ENCODE measurements at places on chromosomes 1 and 21. TPM values are rescaled to one million over a fixed set of nuclear protein-coding genes. Genes with fewer than 3 reads are reported as not detected.

- ATAC-seq, result no peak
Observed at GRCh38 chr1:152697701-152698600, at the start of gene LCE2A. Gene LCE2A, plus strand, starts transcription at chr1:152698345. Its CDS starts 557 bp downstream, at chr1:152698902.

- ATAC-seq, result no peak
Observed at GRCh38 chr1:22536506-22536905, 26.8 kb upstream of the EPHA8 start.

GRCh38 chr1:239891621-239892358, 199.9 kb upstream of the FMN2 start:
- ATAC-seq, result no peak

DNA sequence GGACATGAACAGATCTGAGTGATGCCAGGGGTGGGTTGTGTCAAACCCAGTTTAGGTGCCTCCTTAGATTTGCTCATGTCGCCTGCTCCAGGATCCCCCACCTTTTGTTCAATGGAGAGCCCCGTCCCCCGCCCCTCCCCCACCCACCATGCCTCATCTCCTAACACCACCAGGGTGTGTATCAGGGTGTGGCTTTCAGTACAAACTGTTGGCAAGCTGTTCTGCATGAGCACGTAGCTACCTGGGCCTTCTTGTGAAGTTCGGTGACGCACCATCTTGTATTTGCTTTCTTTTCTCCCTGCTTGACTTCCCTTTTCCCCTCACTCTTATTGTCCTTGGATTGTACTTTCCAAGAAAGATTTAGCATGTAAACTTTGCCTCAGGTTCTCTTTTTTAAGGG, 94.8 kb downstream of the EBNA1BP2 start:
- no peak for ATAC-seq

Gene CNN3
- total RNA-seq, result 150 TPM

Data from motor neuron (in vitro differentiated cells).